ENCODE measurements at places on chromosomes 5 and 9. TPM values are rescaled to one million over a fixed set of nuclear protein-coding genes. Genes with fewer than 3 reads are reported as not detected.

Gene PCDHGB4
- total RNA-seq: 12.9 TPM

Gene C5orf52
- total RNA-seq: not detected

Gene KCNIP1
- 14.5 TPM for total RNA-seq

Gene FIBCD1
- total RNA-seq: 1.4 TPM

Gene MEGF10
- total RNA-seq: 20.0 TPM

Gene SPATA6L
- 10.9 TPM for total RNA-seq

Gene RGS7BP
- 17.6 TPM for total RNA-seq

Gene NEUROG1
- total RNA-seq: 1.1 TPM

Gene IFNK
- total RNA-seq: not detected

Gene TUSC1
- total RNA-seq: 10.5 TPM

Gene CARTPT
- not detected for total RNA-seq

Gene IGFBPL1
- total RNA-seq: 67.1 TPM

Gene WDR31
- total RNA-seq: 1.7 TPM

Gene DDX4
- total RNA-seq: not detected

Gene DNAJC25
- total RNA-seq: 4.7 TPM

Gene YTHDC2
- total RNA-seq: 63.2 TPM

Gene FBXW2
- 48.2 TPM for total RNA-seq

Gene NIM1K
- 9.0 TPM for total RNA-seq
